NCI-H187 treated with DMSO at 0.1 percent for 48 hours (cell line): ENCODE measurements at places on chromosomes 7 and 10.

DNA sequence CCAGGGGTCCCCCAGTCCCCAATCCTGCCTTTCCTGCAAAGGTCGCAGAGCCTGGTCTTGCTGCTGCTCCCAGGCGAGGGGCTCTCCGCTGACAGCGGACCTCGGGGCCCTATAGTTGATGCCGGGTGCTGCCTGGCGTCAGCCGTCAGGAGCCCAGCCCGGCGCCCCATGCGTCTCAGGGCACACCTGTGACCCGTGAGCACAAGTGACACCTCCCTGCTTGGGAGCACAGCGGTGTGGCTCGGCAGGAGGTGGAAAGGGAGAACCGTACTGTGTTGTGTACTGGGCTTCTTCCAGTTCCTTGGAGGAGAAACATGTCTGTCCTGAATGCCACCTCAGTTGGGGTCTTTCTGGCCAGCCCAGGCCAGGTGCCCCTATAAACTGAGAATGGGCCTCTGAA is 56.7 kb downstream of the LHPP start:
- no peak for DNase-seq

- DNase-seq, result no peak
Measured at GRCh38 chr7:5426226-5426475, 2.5 kb upstream of the TNRC18 start.

- no peak for DNase-seq
Measured at GRCh38 chr10:86592413-86592812, 61.9 kb upstream of the OPN4 start.

DNA sequence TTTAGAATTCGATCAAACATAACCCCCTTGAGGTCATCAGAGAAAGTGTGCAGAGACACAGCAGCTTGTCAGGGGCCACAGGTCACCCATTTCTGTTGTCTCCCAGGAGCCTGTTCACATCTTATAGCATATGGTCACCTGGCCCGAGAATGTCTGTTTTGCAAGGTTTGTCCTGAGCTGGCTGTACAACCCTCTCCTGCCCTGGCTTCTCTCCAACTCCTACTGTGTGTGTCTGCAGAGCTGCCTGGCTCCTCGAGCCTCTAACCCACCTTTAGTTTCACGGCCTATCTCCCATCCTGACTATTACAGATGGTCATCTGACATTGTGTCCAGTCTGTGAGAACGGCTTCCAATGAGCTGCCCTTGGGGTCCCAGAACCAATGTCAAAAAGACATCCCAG is 683.4 kb downstream of the SDK1 start:
- DNase-seq, result no peak

DNA sequence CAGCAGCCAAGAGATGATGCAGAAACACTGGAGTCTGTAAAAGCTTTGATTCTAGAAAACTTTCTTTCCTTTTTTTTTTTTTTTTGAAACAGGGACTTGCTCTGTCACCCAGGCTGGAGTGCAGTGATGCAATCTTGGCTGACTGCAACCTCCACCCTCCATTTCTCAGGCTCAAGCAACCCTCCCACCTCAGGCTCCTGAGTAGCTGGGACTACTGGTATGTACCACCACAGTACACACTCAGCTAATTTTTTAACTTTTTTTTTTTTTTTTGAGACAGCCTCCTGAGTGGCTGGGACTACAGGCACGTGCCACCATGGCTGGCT is 17.0 kb upstream of the BAG3 start:
- no peak for DNase-seq

GRCh38 chr7:127290116-127290655 is 37.4 kb upstream of the GRM8 start:
- no peak for DNase-seq

- DNase-seq, result no peak
Measured at GRCh38 chr7:119320316-119320715, 952.7 kb upstream of the KCND2 start.

- DNase-seq, result no peak
Measured at GRCh38 chr7:114047889-114048288, 129.1 kb upstream of the PPP1R3A start.

GRCh38 chr7:77409005-77409738 is 7.0 kb downstream of the GSAP start:
- DNase-seq, result no peak
